Kidney (tissue), 22 donors: ENCODE measurements at places on chromosomes 1 and 21. TPM values are rescaled to one million over a fixed set of nuclear protein-coding genes. Genes with fewer than 3 reads are reported as not detected.

The RGS16 gene
- polyA plus RNA-seq: 7.7 TPM

The P3R3URF gene
- polyA plus RNA-seq: not detected

The IGSF5 gene
- 0.24 TPM for polyA plus RNA-seq

The CYB5RL gene
- 3.9 TPM for polyA plus RNA-seq

The TCHHL1 gene
- not detected for polyA plus RNA-seq

The MYOM3 gene
- polyA plus RNA-seq: 20.5 TPM

The ZNF697 gene
- polyA plus RNA-seq: 4.1 TPM

The SLAMF8 gene
- 1.8 TPM for polyA plus RNA-seq

The ALX3 gene
- polyA plus RNA-seq: not detected

The ZNF670 gene
- polyA plus RNA-seq: 2.0 TPM

GRCh38 chr1:37084013-37084412 is 49.7 kb upstream of the GRIK3 start:
- no peak for DNase-seq

GRCh38 chr1:78226784-78227183 is 181.0 kb downstream of the GIPC2 start:
- no peak for DNase-seq

GRCh38 chr1:2213576-2214505 is 14.3 kb upstream of the SKI start:
- DNase-seq: peak; percentile 93

DNA sequence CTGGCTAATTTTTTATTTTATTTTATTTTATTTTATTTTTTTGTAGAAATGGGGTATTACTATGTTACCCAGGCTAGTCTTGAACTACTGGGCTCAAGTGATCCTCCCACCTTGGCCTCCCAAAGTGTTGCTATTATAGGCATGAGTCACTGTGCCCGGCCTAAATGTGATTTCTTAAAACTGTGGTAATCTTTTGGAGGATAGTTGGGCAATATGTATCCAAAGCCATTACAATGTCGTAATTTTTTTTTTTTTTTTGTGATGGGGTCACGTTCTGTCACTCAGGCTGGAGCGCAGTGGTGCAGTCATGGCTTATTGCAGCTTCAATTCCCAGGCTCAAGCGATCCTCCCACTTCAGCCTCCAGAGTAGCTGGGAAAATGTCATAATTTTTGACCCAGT is 14.2 kb downstream of the ETV3L start:
- no peak for DNase-seq

GRCh38 chr1:90713741-90714509 is 3.2 kb downstream of the BARHL2 start:
- DNase-seq: no peak

DNA sequence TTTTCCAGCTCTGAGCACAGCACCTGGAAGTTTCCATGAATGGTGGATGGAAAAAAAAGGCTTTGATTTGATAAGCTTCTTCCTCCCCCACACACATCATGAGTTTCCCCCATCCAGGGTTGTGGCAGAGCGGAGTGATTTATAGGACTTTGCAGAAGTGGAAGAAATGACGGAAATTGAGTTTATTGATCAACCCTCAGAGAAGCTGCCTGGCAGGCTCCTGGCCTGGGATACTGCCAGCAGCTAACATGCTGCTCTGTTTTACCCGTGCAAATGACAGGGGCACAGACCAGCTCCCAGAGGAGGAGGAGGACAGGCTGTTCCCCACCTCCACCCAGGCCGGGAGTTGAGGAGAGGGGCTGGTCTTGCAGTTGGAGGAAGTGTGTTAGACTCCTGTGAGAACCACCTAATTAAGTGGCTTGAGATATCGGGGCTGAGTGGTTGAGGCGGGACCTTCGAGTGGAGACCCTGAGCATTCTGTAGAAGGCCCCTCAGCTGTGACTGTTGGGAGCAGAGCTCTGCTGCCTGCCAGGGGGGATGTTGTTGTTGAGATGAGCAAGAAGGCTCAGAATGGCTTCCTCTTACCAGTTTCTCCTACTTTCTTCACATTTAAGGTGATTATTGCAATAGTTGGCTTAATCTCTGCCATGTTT is 21.8 kb downstream of the ADORA1 start:
- no peak for DNase-seq

GRCh38 chr1:110864287-110864686 is 8.7 kb upstream of the CD53 start:
- DNase-seq: no peak

- DNase-seq: no peak
These were observed 301.1 kb downstream of the PTPRC start for GRCh38 chr1:198939956-198940355.

- DNase-seq: peak; percentile 43
These were observed 22.5 kb downstream of the NTMT2 start for GRCh38 chr1:170168265-170168664.

DNA sequence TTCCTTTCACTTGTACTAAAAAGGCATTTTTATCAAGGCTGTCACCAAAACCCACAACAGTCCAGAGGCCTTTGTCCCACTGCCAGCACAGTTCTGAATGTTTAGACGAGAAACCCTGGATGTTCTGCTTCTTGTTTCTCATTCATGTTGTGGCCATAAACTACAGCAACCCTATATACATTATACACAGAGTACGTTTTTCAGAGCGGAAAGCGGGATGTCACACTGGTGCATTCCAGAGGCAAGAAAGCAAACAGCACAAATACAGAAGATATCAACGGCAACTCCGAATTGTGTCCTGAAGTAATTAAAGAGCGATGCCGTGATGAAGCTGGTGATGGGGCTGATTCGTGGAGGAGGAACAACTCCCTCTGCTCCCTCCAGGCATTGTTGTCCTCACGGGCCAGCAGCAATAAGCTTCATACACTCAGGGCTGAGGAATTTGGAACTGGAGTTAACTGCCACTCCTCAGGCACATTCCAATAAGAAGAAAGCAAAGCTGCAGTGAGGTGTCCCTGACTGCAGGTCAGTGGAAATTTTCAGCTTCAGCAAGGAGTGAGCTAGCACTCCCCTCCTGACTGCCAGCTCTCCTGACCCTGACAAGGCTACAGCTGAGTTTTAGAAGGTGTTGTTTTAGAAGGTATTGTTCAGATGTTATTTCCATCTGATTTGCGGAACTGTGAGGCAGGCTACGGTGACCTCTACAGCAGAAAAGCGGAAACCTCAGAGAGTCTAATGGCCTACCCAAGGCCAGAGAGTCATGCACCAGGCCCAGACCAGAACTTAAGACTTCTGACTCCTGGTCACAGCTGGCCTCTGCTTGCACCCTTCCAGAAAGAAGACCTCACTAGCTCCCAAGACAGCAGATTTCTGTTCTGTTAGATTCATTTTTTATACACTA is 149.0 kb downstream of the TGFBR3 start:
- peak; percentile 76 for DNase-seq

DNA sequence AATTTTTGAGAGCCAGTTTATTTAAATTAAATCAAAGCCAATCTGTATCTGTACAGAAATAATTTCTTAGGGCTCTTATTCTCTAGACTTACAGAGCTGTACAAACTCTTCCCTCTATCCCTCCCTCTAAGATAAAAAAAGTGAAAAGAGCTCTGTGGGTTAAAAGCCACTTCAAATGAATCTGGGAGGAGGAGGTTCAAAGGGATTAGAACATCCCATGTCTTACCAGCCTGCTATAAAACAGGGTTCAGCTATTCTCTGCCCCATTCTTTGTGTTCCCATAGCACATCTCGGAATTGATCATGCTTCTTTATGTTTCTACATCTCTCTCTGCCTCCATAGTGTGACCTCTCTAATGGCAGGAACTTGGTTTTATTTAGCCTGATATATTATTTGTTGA is 19.4 kb downstream of the KIAA0319L start:
- DNase-seq: no peak

DNA sequence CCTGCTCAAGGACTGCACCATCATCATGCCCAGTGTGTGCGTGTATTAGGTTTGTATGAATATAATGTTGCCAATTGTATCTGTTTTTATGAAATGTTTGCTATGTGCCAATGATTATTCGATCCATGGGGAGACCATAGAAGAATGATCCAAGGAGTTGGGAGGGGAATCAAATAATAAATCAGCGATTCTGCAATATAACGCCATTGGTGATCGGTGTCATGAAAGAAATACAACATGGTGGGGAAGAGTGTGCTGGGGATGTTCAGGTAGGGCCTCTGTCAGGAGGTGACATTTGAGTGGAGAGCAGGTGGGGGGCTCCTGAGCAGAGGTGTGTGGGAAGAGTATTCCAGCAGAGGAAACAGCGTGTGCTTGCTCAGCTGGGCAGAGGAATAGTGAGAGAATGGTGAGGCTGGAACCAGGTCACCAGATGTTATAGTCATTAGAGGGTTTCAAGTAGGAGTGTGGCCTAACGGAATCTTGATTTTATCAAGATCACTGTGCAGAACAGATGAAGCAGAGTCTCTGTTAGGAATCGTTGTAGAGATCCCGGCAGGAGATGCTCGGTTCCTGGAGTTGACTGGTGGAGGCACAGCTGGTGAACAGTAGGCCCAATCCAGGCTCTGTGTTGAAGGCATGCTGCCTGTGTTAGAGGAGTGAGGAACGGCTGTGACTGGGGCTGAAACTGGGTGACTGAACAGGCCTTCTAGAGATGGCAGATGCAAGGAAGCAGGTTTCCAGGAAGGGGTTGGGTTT is 2.9 kb upstream of the ZNF496 start:
- no peak for DNase-seq

DNA sequence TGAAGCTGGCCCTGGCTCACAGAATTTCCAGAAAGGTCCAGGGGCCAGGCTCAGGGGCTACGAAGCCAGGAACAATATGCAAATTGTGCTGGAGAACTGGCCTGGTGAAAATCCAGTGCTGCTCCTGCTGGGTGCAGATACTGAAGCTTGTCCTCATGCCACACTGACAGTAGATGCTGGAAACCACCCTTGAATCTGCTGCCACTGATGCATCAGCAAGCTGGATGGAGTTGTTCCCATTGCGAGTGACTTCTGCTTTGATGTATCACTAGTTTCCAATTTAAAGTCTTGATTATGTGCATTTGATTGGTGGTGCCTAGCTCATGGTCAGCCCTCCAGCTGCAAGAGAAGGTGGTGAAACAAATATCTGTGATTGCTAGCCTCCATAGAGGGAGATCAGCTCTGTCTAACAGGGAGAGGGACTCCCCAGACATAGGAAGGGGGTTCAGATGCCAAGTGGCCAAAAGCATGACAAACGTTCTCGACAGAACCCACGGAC is 11.0 kb upstream of the KIAA0040 start:
- DNase-seq: no peak

GRCh38 chr1:221439747-221440501 is 302.0 kb downstream of the DUSP10 start:
- no peak for DNase-seq

DNA sequence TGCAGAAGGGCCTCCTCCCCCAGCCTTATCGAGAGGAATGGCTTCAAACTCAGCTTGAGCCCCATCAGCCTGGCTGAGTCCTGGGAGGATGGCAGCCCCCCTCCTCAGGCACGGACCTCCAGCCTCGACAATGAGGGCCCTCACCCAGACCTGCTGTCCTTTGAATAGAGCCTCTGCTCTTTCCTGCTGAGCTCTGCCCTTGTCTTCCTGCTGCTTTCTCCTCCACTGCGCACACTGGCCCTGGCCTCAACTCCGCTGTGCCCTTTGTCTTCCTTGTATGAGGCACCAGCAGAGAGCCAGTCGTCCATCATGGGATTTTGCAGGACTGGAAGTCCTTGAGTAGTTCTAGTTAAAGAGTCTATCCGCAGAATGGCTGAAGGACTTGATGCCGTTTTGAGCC is 2.0 kb downstream of the C1orf226 start:
- DNase-seq: no peak

GRCh38 chr1:154423988-154424326 is 18.8 kb downstream of the IL6R start:
- no peak for DNase-seq

- peak; percentile 61 for DNase-seq
These were observed 137.4 kb upstream of the USP25 start for GRCh38 chr21:15592271-15592860.

DNA sequence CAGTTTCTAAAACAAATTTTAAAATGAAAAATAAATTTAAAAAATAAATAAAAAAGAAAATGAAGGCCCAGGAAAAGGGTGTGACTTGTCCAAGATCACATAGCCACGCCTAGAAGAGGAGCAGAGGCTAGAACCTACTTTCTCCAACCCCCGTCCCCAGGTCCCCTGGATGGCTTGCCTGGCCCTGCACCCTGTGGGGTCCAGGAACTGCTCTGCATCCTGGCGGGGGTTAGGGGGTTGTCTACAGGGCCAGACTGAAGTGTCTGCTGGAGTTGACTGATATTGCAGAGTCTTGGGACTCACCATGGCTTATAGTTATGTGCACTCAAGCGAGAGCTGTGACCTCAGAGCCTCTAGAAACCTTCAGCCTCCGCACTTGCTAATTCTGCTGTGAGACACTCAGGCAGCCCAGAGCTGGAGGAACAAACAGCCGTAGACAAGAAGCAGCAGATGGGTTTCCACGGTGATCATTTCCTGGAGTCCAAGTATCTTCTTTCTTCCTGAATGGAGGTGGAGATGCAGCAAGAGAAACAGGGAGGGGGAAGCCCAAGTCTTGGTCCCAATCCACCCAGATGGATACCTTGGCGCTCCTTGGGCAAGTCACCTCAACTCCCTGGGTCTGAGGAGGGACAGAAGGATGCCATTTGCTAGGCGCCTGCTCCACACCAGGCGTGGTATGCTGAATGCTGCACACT is 5.2 kb upstream of the EXTL1 start:
- no peak for DNase-seq

GRCh38 chr1:118811156-118811555 is 177.0 kb downstream of the TBX15 start:
- DNase-seq: no peak

DNA sequence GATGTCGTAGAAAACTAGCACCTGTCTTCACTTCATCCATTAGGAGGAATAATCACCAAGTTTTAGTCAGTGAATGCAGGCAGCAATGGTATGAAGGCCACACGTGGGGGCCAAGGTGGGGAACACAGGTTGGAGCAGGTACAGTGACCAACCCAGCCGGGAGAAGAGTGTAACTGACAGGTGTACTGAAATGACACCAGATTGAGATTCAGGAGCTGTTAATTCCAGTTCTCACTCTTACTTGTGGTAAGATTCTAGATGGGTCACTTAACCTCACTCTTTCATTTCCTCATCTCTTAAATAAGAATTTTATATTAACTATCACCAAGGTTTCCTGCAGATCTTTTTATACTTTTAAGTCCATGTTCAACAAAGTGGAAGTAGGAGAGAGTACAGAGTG is 206.2 kb upstream of the PTBP2 start:
- no peak for DNase-seq

DNA sequence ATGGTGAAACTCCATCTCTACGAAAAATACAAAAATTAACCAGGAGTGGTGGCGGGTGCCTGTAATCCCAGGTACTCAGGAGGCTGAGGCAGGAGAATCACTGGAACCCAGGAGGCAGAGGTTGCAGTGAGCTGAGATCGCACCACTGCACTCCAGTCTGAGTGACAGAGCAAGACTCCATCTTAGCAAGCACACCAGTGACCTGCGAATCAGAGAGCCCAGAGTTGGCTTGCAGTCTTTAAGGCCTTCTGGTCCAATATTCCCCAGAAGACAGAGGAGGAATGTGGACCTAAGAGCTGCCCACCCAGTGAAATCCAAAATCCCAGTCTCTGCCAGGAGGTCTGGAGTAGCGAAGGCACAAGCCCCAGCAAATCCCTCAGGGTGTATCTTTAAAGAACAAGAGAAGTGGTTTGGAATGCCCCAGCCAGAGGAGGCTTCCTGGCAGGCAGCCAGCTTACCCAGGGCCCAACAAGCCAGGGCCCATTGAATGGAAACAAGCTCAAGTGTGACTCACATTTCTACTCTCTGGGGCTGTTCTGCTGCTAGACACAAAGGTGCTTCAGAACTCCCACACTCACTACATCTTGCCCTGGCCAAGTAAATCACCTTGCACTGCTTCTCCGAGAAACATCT is 23.9 kb downstream of the GPR161 start:
- DNase-seq: no peak

- DNase-seq: no peak
These were observed 1.0 kb downstream of the MRAP start for GRCh38 chr21:32299695-32300094.
